Activated CD4-positive, alpha-beta T cell treated with anti-CD3 and anti-CD28 coated beads, Interleukin-2, amount 50 U/mL, for 48 hours (primary cell): ENCODE measurements at places on chromosomes 1 and 21.

DNA sequence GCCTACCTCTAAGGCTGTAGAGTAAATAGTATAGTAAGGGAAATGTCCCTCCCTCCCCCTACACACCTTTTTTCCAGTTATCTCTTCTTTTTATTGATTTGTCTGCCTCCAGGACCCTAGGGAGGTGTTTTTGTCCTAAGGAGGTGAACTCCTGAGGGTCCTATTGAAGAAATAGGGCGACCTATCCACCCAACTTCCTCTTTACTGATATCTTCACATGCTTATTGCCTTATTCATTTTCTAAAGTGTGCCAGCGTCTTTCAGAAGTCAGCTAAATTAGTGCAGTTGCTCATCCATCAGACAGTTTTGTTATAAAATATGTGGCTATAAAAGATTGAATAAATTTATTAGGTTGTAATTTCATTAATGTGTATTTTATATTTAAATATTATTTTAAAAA is 5.9 kb downstream of the BACH1 start:
- no peak for DNase-seq

GRCh38 chr1:7558921-7559869 is 211.9 kb upstream of the VAMP3 start:
- DNase-seq, result no peak

DNA sequence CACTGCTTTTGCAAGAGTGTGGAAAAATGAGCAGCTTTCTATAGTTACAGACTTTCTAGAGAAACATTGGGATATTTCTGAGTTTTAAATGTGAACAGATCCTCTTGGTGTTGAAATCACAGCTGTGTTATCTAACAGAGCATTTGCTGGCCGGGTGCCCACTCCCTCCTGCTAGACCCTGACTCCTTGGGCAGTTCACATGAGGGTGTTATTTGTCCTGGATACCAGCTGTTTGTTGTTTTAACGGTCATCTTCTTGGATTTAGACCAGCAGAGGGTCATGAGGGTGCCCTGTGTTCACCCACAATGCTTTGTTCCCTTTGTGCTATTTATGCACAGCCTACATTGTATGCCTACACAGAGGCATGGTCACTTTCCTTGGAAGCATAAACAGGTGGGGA is 67.1 kb downstream of the CENPF start:
- DNase-seq, result no peak

GRCh38 chr1:100404821-100405220 is 52.5 kb downstream of the CDC14A start:
- no peak for DNase-seq

DNA sequence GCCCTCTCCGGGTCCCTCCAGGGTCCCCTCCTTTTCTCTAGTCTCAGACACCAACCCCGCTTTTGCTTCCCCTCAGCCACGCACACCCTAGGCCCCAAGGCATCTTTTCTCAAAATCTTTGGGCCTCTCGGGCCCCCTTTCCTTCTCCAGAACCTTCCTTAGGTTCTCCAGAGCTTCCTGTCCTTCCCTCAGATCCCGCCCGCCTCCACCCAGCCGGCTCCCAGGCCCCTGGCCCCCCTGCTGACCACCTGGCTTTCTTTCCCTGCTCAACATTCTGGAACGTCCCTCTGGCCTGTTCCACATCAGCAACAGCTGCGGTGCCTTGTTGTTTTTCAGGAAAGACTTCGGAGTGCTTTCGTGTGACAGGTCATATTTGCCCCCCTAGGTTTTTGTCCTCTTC is 1.2 kb downstream of the ZDHHC18 start:
- DNase-seq, result no peak
